Mesothelial cell of epicardium (in vitro differentiated cells): ENCODE measurements at places on chromosomes 1 and 21.
A peak's percentile ranks its signal among the peaks of the same experiment; 100 is the strongest.

- no peak for DNase-seq
Measured at GRCh38 chr1:3454811-3455618, 550 bp downstream of the ARHGEF16 start.

- no peak for DNase-seq
Measured at GRCh38 chr21:38820471-38821239, 14.9 kb downstream of the ETS2 start.

GRCh38 chr1:65265651-65266351 lies 43.5 kb upstream of the DNAJC6 start:
- DNase-seq: peak; percentile 69

DNA sequence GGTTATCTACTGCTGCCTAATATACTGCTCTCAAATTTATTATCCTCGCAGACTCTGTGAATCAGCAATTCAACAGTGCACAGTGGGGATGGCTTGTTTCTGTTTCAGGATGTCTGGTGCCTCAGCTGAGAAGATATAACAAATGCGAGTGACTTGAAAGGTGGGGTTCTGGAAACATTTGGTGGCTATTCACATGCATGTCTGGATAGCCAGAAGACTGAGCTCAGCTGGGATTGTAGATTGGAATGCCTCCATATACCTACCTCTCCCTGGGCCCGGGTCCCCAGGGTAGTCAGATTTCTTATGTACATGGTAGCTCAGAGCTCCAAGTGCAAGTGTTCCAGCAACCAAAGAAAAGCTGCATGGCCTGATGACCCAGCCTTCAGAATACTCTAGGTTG lies 176.3 kb downstream of the IER5 start:
- DNase-seq: no peak

DNA sequence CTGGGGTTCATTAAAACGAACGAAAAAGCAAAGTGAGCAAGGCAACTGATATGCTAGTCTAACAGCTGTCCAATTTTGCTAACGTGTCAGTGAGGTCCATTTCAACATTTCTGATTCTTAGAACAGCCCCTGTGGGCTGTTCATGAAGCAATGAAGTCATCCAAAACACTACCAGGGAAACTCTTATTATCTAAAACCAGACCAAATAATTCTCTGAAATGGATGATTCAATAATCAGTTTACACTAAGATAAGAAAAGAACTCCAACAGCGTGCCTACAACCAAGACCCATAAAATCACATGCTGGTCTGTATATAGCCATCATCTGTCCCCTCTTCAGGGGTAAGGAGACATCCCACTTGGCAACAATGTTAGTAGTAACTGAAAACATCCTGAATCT lies 122.7 kb downstream of the TGFBR3 start:
- DNase-seq: no peak

DNA sequence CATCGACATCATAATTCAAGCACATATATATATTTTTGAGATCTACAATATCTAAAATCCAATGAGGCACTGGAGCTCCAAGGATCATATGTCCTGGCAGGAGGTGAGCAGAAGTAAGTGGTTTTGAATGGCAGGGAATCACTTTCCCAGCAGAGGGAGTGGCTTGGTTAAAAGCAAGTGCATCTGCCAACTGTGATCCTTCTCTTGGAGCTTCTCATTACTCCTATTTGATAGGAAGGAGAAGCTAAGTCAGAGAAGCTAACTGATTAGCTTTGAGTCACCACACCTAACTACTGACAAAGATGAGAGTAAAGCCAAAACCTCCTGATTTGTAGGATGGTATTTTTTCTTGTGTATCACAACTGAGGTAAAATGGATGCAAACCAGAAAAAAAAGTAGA lies 55.0 kb downstream of the ALG14 start:
- no peak for DNase-seq

GRCh38 chr1:36818771-36819170 lies 215.5 kb downstream of the GRIK3 start:
- no peak for DNase-seq
